NCI-H2029 (cell line): ENCODE measurements at places on chromosomes 16 and 17.

DNA sequence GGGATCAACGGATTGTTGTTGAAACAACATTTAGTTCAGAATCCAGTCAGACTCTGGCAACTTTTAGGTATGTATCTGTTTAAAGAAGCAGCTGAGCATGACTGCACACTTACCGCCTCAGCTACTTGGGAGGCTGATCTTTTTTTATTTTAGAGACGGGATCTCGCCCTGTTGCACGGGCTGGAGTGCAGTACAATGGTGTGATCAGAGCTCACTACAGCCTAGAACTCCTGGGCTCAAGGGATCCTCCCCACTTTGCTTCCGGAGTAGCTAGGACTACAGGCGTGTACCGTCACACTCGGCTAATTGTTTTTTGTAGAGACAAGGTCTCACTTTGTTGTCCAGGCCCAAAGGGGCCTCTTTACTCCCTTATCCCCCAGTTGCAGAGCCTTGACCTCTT is 2.3 kb downstream of the SPG7 start:
- DNase-seq = no peak

- DNase-seq = no peak
These were observed 7.7 kb upstream of the MPRIP start for GRCh38 chr17:17034496-17035075.

GRCh38 chr16:88886845-88887521 is 20.5 kb upstream of the PABPN1L start:
- DNase-seq = no peak

DNA sequence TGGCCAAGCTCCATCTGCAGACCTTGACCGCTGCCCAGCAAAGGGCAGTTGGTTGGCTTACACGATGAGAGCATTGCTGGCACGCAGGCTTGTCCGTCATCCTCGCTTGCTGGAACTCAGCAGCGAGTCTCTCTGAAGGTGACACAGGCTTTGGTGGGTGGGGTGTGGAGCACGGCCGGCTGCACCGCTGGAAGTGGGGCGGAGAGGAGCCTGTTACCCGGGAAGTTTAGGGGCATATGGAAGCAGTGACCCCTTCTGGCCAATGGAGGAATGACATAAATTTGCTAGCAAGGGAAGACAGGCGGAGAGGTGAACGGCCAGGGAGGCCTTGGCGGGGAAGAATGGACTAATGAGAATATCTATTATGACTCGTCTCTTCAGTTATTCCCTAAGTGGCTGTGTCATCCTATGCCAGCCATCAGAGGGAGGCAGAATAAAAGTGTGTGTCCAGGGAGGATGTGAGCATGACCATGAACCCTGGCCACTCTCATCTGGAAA is 65.9 kb upstream of the SDK2 start:
- DNase-seq = no peak
